WTC11 (cell line): ENCODE measurements at places on chromosomes 6 and 20.

GRCh38 chr6:105867277-105867676, 218.9 kb upstream of the PRDM1 start:
- no peak overlapping the region for H3K4me3 ChIP-seq
- H3K36me3 ChIP-seq = no peaks in the 10 kb centered on the region
- H3K4me1 ChIP-seq = peaks cover 21% of the 10 kb centered on the region

GRCh38 chr6:42099340-42100028, 42.9 kb downstream of the C6orf132 start:
- H3K27ac ChIP-seq = no peak overlapping the region
- peaks cover 16% of the 10 kb centered on the region for H3K36me3 ChIP-seq
- no peak overlapping the region for H3K4me3 ChIP-seq
- peaks cover 54% of the 10 kb centered on the region for H3K27me3 ChIP-seq

DNA sequence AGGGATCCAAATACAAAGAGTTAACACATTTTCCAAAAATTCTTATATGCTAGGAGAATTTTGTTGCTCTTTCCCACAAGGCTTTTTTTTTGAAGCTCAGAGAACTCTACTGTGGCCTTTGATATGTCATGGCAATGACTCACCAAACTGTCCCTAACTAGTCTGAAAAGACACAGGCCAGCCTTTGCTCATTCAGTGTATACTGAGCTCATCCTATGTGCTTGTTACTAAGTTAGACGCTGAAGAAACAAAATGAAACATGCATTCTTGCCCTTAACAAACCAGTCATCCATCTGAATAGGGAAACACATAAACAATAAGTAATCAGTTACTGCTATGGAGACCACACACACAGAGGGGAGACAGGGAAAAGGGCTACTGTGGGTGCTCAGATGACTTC, 291.8 kb downstream of the FOXC1 start:
- H3K27ac ChIP-seq = no peak overlapping the region
- H3K4me1 ChIP-seq = peaks cover 25% of the 10 kb centered on the region
- H3K27me3 ChIP-seq = no peaks in the 10 kb centered on the region
- H3K36me3 ChIP-seq = no peaks in the 10 kb centered on the region
- H3K4me3 ChIP-seq = no peak overlapping the region

DNA sequence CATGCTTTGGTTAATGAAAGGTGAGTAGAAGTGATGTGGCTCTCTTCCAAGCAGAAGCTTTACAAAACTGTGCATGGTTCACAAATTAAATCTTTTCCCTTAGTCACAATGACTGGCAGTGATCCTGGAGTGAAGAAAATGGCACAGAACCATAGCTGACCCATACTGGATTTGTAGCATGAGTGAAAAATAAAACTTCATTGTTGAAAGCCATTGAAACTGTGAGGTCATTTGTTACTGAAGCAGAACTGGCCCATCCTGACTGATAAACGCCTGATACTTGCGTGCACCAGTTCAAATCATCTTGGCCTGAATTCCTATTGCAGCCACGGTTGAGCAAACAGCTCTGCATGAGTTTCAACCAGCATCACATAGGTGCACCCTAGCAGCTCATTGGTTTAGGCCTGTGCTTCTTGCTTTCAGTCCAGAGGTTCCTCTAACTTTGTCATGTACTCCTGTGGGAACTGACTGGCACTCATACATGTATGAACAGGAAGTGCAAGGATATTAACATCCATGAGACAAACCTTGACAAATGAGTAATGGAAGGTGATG, 40.5 kb downstream of the SAMD5 start:
- H3K4me1 ChIP-seq = peaks cover 6% of the 10 kb centered on the region
- DNase-seq = no peak
- H3K4me3 ChIP-seq = no peak overlapping the region
- H3K27me3 ChIP-seq = no peaks in the 10 kb centered on the region; the same call in 1 of the 2 replicates

- H3K4me1 ChIP-seq = no peaks in the 10 kb centered on the region
- DNase-seq = peak; percentile 2
- no peaks in the 10 kb centered on the region for H3K36me3 ChIP-seq
- H3K27ac ChIP-seq = no peak overlapping the region
- no peaks in the 10 kb centered on the region; the same call in none of the 2 replicates for H3K27me3 ChIP-seq
Measured at GRCh38 chr20:32965115-32965514, 39.1 kb downstream of the SUN5 start.

GRCh38 chr20:49397525-49397924, 84.9 kb downstream of the KCNB1 start:
- no peak overlapping the region for H3K4me3 ChIP-seq
- no peak overlapping the region for H3K27ac ChIP-seq
- no peak for DNase-seq
- no peaks in the 10 kb centered on the region for H3K36me3 ChIP-seq
- H3K4me1 ChIP-seq = peaks cover 8% of the 10 kb centered on the region; the same call in 1 of the 2 replicates

DNA sequence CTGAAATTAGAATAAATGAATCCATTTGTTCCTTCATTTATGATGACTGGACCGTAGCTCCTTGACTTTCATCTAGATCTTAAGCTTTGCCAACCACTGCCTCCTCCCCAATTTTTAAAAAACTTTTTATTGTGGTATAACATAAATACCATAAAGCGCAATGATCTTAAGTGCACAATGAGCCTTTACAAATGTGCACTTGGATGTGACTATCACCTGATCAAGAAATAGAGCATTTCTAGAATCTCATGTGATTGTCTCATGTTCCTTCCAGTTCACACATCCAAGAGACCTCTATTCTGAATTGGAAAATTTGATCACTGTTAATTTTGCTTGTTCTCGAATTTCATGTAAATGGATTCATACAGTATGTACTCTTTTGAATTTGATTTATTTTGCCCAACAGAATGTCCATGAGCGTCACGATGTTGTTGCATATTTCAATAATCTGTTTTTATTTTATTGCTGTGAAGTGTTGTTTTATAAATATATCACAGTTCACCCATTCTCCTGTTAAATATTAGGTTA, 442.2 kb downstream of the CDKAL1 start:
- H3K4me3 ChIP-seq = no peak overlapping the region
- DNase-seq = no peak
- H3K36me3 ChIP-seq = no peaks in the 10 kb centered on the region
- H3K27ac ChIP-seq = no peak overlapping the region

DNA sequence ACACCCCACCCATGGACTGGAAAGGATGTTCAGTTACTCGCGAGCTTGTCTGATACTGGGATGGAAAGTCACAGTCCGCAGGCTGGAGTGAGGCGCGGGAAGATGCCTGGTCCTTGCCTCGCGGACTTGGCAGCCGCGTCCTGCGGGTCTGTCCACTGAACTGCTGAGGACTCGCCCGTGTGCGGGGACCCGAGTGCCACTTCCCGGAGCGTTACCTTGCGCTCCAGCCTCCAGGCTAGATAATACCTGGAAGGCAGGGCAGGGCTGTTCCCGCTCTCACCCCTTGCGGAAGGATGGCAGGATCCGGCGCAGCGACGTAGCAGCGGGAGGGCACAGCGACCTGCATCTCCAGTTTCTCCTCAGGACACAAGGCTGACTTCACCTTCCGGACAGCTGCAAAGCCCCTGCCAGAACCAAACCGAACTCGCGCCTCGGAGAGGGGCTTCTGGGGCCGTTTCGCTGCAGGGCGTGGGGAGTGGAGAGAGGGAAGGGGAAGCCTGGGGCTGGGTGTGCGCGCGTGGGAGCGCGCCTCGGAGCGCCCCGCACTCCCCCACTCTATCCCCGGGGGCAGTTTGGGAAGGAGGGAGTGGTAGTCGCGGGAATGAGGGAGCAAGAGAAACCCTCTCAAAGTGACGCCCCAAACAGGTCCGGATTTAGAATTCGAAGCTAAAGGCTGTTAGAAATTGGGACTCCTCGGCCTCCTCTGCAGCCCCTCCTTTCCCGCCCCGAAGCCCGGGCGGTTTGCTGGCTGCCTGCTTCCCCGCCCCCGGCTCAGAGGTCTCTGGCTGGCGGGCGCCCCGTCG, at the start of gene KCNQ5:
Gene KCNQ5 (plus strand): TSS at position 774 of the 803 bp plus-strand sequence.
- H3K27me3 ChIP-seq = peaks cover 63% of the 10 kb centered on the region
- H3K27ac ChIP-seq = no peak within 1 kb of the TSS
- peak within 1 kb of the TSS; percentile 84 for H3K4me3 ChIP-seq
- H3K36me3 ChIP-seq = no peaks in the 10 kb centered on the region
- peaks cover 26% of the 10 kb centered on the region for H3K4me1 ChIP-seq

DNA sequence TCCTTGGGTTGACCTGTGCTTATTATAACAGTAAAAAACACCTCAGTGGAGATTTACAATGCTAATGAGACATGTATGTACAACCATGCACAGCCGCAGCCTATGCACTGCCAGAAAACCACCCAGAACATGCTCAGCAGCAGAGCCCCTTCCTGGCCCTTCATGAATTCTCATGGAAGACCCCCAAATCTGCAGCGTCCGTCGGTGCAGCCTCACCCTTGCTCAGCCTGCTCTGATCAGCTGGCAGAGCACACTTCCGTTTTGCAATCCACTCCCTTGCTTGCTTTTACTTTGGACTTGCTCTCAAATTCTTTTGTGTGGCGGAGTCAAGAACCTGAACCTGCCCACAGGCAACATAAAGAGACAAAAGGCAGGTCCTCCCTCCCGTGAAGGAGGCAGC, 378.2 kb upstream of the SULF2 start:
- no peak overlapping the region for H3K4me3 ChIP-seq
- DNase-seq = no peak
- peaks cover 4% of the 10 kb centered on the region for H3K4me1 ChIP-seq
- no peaks in the 10 kb centered on the region for H3K27me3 ChIP-seq
- no peaks in the 10 kb centered on the region for H3K36me3 ChIP-seq
- no peak overlapping the region for H3K27ac ChIP-seq

DNA sequence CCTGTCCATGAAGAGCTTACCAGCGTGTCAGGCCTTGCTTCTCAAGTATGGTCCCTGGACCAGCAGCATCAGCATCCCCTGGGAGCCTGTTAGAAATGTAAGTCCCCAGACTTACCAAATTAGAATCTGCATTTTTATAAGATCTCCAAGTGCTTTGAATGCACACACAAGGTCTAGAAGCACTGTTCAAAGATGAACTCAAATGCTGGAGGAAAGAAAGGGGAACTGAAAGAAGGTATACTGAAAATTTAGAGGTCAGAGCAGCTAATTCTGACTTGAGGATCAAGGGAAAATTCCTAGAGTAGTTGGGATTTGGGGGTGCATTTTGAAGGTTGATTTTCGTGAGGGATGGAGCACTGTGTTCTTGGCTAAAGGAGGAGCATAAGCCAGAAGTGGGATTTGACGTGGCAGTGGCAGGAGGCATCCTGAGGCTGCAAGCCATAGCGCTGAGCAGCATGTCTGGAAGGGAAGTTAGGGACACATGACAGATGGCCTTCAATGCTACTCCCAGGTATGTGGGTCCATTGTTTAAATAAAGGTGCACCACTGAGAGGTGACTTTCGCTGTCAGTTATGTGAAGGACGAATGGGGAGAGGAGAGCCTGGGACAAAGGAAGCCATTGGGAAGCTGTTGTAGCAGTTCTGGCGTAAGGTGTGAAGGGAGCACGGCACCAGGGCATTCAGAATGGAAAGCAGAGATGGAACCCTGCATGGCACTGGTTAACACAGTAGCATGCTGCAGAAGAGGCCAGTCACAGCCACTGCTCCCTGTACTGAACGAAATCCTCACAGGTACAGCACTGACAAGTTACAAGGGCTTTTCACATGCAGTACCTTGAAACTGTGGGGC, 36.2 kb downstream of the ARMC2 start:
- no peak for DNase-seq
- no peaks in the 10 kb centered on the region for H3K27me3 ChIP-seq
- H3K4me3 ChIP-seq = no peak overlapping the region
- H3K36me3 ChIP-seq = no peaks in the 10 kb centered on the region

GRCh38 chr6:2749969-2750600, 637 bp downstream of the MYLK4 start:
- H3K4me1 ChIP-seq = peaks cover 8% of the 10 kb centered on the region
- DNase-seq = peak; percentile 62
